ENCODE measurements at places on chromosomes 2 and 18.

GRCh38 chr2:189751080-189751658 is 11.4 kb downstream of the OSGEPL1 start:
- DNase-seq, result peak; percentile 41

DNA sequence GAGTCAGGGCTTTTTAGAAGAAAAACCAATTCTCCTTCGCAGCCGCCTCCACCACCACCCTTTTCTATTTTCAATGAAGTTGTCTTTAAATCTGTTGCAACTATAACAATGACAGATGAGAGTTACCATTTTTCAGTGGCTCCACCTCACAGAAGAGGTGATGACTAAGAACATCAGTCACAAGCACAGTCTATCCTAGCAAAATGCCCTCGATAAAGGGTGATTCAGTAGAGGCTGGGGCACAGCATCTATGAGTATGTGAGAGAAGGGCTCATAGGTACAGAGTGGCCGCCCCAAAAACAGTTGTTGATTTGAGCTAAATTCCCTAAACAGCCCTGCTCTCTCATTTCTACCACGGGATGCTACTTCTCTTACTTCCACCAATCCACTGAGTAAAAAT is 310.8 kb upstream of the MGAT5 start:
- DNase-seq, result no peak

GRCh38 chr2:48315896-48316194 is 214.1 kb upstream of the STON1 start:
- DNase-seq, result peak; percentile 20

- DNase-seq, result no peak
Observed at GRCh38 chr18:811892-812375, at the start of gene YES1. TSS of gene YES1 (minus strand) at chr18:812242. CDS start at chr18:756827, 55,415 bp downstream.

GRCh38 chr2:23420091-23420839 is 35.3 kb downstream of the KLHL29 start:
- DNase-seq, result no peak

DNA sequence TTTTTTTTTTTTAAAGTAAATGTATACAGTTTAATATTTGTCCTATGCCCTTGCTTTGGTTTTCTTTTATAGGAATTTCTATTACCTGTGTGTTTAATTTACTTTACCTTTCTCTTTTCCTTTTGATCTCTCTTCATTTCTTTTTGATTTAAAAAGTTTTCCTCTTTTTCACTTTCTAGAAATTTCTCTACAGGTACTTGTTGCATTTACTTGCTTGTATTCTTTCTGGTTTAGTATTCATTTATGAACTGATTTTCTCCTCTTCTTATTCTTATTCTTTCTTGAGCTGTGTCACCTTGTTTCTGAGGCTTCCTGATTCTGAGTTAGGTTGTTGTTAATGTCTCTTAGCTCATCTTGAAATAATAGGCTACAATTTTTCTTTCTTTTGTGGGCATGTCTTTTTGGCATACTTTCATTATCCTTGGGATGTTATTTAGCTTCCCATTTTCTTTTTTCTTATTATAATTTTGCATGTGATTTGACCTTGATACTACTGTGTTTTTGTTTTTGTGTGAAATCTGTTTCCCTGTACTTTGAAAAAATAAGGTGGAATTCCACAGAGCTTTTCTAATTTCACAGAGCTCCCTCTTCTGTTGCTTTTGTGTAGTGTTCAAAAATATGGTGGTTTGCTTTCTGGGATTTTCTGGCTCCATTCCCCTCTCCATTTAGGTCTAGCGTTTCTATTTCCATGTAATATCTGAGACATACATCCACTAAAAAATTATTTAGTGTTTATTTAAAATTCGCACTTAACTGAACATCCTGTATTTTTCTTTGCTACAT is 25.5 kb upstream of the ALMS1 start:
- no peak for DNase-seq

DNA sequence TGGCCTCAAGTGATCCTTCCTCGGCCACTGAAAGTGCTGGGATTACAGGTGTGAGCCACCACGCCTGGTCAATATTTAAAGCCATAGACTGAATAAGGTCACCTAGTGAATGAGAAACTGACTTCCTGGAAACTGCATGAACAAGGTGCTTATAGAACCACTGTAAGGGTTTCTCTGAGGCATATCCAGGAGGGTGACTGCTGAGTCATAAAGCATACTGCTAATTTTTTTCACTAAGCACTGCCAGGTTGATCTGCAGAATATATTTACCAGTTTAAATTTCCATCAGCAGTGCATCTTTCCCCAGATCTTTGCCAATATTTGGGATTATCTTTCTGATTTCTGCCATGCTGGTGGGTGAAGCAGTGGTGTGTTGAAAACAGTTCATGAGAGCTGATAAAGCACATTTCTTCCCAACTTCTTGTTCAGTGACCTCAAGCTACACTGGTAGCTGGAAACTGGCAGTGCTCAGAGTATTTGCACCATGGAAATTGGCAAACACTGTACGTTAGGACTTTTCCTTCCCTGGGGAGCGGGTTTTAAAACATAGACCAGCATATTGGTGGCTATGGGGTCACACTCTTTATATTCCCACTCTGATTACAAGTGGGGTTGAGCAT is 4.2 kb upstream of the CLIP4 start:
- DNase-seq, result no peak

GRCh38 chr18:70491734-70492348 is 203.0 kb downstream of the SOCS6 start:
- peak; percentile 69 for DNase-seq

DNA sequence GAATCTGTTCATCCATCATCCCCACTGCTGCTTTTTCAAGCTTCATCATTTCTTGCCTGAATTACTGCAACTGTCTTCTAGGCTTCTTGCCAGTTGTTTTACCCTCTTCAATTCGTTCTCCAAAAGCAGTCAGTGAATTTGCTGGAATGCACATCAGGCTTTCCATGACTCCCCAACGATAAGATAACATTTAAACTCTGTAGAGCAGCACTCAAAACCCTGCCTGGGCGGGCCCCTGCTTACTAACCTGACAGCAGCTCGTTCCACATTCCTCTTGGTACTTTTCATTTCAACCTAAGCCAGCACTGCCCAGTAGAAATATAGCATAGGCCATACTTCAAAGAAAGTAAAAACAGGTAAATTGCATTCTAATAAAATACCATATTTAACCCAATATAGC is 342.9 kb downstream of the SUCLG1 start:
- no peak for DNase-seq

DNA sequence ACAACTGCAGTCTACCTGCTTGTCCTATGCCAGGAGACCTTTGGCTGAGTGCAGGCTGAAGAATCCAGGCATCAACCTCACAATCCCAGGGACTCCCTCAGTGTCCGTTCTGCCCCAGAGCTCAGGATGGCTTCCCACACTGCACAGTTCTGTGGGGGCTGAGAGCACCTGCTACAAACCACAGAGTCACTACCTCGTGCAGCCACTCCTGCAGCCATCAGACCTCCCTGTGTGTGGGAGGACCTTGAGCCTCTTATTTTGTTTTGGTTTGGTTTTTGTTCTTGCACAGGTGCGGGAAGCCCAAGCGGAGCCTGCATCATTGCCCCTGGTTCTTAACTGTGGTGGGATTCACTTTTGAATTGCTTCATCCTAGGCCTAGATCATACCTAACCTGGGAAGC is 31.0 kb downstream of the NAT8 start:
- DNase-seq, result no peak

GRCh38 chr18:68429841-68430240 is 285.1 kb downstream of the TMX3 start:
- no peak for DNase-seq

- no peak for DNase-seq
Observed at GRCh38 chr2:129901754-129902415, 77.6 kb upstream of the RAB6C start.

Data from LoVo (cell line).